Stomach (tissue), 19 donors: ENCODE measurements at places on chromosomes 3 and 15. TPM values are rescaled to one million over a fixed set of nuclear protein-coding genes. Genes with fewer than 3 reads are reported as not detected.

The REC114 gene
- not detected for total RNA-seq

The KLHL6 gene
- total RNA-seq = 3.5 TPM

The FGF7 gene
- 46.7 TPM for total RNA-seq

The AGTR1 gene
- 4.2 TPM for total RNA-seq

The MEX3B gene
- not detected for total RNA-seq

The TNFAIP8L3 gene
- total RNA-seq = 0.58 TPM

The RASSF1 gene
- total RNA-seq = 22.6 TPM

The C3orf22 gene
- total RNA-seq = not detected
